Activated T-cell treated with anti-CD3 and anti-CD28 coated beads, Interleukin-2, amount 50 U/mL, for 4 hours (primary cell): ENCODE measurements at places on chromosomes 6 and 20. TPM values are rescaled to one million over a fixed set of nuclear protein-coding genes. Genes with fewer than 3 reads are reported as not detected.

The MATN4 gene
- not detected for total RNA-seq

The LINC00237 gene
- not detected for total RNA-seq

The TFAP2D gene
- total RNA-seq, result not detected

The GCNT2 gene
- 0.71 TPM for total RNA-seq

The SLC22A2 gene
- total RNA-seq, result not detected

The LY6G6F gene
- total RNA-seq, result not detected

The MAP3K5 gene
- 5.7 TPM for total RNA-seq

The LPIN3 gene
- total RNA-seq, result 0.19 TPM

The BANF2 gene
- total RNA-seq, result not detected

The RSPO4 gene
- not detected for total RNA-seq

The BIRC7 gene
- total RNA-seq, result not detected

The CAGE1 gene
- 0.10 TPM for total RNA-seq

The MROH8 gene
- 0.30 TPM for total RNA-seq

The IL17A gene
- total RNA-seq, result 3.9 TPM

The SNAP91 gene
- not detected for total RNA-seq
